ENCODE measurements at places on chromosomes 12 and 14. TPM values are rescaled to one million over a fixed set of nuclear protein-coding genes. Genes with fewer than 3 reads are reported as not detected.

Gene PTPRQ
- 3.7 TPM for total RNA-seq

Gene FAM186B
- total RNA-seq: not detected

Gene CLEC9A
- total RNA-seq: not detected

Gene PLEKHH1
- total RNA-seq: 1.6 TPM

Gene ACIN1
- 62.1 TPM for total RNA-seq

Gene GARIN6
- not detected for total RNA-seq

Gene GPRC5D
- total RNA-seq: not detected

Gene SIRT4
- total RNA-seq: 3.7 TPM

Gene POTEM
- not detected for total RNA-seq

Gene KLRC3
- not detected for total RNA-seq

Gene PCNX4
- 29.2 TPM for total RNA-seq

Gene UBE3B
- 21.4 TPM for total RNA-seq
